AG04449 (cell line): ENCODE measurements at places on chromosomes 12 and 14.

- DNase-seq, result no peak
Observed at GRCh38 chr14:69703047-69704039, 63.6 kb upstream of the SRSF5 start.

DNA sequence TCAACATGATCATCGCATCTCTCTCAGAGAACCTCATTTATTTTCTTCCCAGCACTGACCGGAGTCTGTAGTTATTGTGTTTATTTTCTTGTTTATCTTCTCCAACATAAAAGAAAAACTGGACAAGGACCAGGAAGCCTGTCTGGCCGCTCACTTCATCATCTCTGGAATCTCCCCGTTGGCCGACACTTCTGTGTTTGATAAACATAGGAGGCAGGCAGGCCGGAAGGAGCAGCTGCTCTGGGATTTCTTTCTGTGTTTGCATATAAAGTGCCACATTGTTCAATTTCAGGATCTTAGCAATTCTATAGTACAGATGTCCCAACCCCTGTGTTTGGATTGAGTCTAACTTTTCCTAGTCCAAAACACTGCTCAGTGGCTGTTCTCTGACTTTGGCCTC lies 53.3 kb downstream of the ACACB start:
- no peak for DNase-seq

- DNase-seq, result no peak
Observed at GRCh38 chr14:52125885-52126284, 57.0 kb upstream of the NID2 start.

- DNase-seq, result no peak
Observed at GRCh38 chr14:59961518-59962062, 41.6 kb downstream of the LRRC9 start.

DNA sequence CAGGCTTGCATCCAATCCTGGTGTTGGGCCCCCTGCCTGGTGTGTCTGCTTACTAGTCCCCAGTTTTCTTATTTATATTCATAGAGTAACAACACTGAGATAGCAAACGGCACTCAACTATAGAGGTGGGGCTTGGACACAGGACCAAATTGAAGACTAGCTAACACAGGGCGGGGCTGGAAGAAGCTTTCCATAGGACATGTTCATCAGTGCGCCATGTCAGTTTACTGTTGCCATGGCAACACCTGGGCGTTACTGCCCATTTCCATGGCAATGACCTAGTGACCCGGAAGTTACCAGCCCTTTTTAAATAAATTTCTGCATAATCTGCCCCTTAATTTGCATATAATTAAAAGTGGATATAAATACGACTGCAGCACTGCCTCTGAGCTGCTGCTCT lies 275.5 kb upstream of the TMEM132C start:
- DNase-seq, result no peak

DNA sequence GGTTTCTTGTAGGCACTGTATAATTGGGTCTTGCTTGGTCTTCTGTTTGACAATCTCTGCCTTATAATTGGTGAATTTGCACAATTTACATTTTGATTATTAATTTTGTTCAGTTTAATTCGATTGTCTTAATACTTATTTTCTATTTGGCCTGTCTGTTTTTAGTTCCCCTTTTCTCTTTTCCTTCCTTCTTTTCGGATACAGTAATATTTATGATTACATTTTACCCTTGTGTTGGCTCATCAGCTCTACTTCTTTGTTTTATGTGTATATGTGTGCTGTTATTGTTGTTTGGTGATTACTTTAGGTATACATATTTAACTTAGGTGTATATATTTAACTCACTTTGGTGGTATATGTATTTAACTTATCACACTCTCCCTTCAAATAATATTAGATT lies 12.8 kb upstream of the BEGAIN start:
- no peak for DNase-seq

GRCh38 chr12:1628666-1629337 lies at the start of gene WNT5B:
Gene WNT5B (plus strand): TSS chr12:1629231. CDS start chr12:1631355, 2,124 bp downstream.
- DNase-seq, result no peak
